ENCODE measurements at places on chromosomes 5 and 9.

- no peak for DNase-seq
Observed at GRCh38 chr5:167819406-167819805, 472.0 kb upstream of the WWC1 start.

DNA sequence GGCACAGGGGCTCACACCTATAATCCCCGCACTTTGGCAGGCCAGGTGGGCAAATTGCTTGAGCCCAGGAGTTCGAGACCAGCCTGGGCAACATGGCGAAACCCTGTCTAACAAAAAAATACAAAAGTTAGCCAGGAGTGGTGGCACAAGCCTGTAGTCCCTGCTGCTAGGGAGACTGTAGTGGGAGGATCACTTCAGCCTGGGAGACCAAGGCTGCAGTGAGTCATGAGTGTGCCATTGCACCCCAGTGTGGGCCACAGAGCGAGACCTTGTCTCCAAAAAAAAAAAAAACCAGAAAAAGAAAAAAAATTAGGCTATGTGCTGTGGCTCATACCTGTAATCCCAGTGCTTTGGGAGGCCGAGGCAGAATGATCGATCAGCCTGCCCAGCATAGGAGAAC lies 58.5 kb upstream of the EIF4EBP3 start:
- DNase-seq = no peak

- no peak for DNase-seq
Observed at GRCh38 chr9:123629531-123629930, 273.5 kb downstream of the CRB2 start.

DNA sequence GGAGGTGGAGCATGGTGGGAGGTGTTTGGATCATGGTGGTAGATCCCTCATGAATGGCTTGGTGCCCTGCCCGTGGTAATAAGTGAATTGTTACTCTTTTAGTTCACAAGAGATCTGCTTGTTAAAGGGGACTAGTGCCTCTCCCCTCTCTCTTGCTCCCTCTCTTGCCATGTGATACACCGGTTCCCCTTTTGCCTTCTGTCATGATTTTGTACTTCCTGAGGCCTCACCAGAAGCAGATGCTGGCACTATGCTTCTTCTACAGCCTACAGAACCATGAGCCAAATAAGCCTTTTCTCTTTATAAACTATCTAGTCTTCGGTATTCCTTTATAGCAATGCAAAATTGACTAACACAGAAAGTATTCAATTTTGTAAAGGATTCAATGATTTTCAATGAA lies 817.1 kb downstream of the TLR4 start:
- DNase-seq = no peak

DNA sequence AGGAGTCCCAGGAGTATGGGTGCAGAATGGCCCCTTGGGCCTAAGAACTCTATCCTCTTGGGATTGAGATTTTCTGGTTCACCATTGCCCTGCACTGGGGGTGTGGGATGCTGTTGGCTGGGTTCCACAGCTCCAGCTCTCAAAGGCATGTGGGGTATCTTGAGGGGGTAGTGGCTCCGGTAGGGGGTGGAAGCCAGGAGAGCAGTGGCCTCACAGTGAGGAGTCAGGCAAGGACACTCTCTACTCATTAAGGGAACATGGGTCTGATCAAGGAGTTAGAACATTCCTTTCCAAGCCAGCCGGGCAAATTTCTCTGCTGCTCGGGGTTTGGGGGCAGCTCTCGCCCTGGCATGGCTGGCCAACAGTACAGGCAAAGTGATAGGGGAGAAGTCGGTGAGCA lies 33.0 kb downstream of the LARP1 start:
- no peak for DNase-seq

- DNase-seq = no peak
Observed at GRCh38 chr5:645421-645820, 33.3 kb downstream of the CEP72 start.

GRCh38 chr5:134149571-134150303 lies 27.0 kb downstream of the SKP1 start:
- no peak for DNase-seq

- DNase-seq = no peak
Observed at GRCh38 chr5:133942614-133943474, 25.6 kb downstream of the C5orf15 start.

- DNase-seq = no peak
Observed at GRCh38 chr5:170468633-170469285, 35.1 kb upstream of the KCNIP1 start.

- DNase-seq = no peak
Observed at GRCh38 chr9:110371411-110372007, 33.8 kb upstream of the TXNDC8 start.

GRCh38 chr9:26975728-26976707 lies 19.8 kb downstream of the IFT74 start:
- DNase-seq = no peak

DNA sequence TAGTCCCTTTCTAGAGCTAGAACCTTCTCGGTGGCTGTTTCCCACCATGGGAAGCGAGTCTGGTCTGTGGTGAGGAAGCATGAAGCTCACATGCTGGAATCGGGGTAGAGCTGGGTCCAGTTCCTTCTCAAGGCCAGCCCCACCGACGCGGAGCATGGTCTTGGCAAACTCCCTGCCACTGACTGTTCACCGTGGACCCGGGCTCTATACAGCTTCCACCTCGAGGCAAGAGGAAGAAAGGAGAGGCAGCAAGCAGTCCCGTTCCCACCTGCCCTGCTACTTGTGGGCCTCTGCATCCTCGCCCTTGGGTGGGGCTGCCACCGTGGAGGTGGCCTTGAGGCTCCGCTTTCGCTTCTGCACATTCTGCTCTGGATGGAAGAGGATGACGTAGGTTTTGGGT lies 13.7 kb downstream of the GRM6 start:
- DNase-seq = no peak

- DNase-seq = no peak
Observed at GRCh38 chr5:40507095-40507494, 172.6 kb upstream of the PTGER4 start.

DNA sequence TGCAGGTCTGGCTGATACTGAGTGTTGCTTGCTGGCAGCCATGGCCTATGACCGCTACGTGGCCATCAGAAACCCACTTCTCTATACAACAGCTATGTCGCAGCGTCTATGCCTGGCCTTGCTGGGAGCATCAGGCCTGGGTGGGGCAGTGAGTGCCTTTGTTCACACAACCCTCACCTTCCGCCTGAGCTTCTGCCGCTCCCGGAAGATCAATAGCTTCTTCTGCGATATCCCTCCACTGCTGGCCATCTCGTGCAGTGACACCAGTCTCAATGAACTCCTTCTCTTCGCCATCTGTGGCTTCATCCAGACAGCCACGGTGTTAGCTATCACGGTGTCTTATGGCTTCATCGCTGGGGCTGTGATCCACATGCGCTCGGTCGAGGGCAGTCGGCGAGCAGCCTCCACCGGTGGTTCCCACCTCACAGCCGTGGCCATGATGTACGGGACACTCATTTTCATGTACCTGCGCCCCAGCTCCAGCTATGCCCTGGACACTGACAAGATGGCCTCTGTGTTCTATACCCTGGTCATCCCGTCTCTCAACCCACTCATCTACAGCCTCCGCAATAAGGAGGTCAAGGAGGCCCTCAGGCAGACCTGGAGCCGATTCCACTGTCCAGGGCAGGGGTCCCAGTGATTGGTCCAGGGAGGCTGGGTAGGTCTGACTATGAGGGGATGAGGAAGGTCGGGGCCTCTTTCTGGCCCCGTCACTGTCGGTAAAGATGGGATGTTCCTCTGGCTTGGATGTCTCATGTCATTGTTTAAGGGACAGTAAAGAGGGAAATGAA lies 718 bp downstream of the OR5C1 start:
- DNase-seq = no peak

DNA sequence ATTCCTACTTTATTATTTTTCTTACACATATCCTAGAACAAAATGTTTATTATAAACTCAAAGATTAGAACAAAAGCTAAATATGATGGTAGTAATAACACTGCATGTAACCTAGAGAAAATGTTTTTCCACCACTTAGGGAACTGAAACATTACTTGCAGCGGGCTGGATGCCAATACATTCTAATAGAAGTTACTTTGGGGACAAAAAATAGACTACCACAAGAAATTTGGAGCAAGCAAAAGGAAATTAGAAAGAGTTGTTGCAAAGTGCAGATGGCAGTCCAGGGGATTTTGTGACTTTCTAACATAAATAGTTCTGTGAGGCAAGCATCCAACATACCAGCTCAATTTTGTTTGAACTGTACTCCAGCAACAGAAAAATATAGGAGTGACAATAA lies 255.3 kb upstream of the GRIN3A start:
- DNase-seq = no peak

GRCh38 chr5:134500699-134501430 lies 24.6 kb upstream of the JADE2 start:
- DNase-seq = no peak

DNA sequence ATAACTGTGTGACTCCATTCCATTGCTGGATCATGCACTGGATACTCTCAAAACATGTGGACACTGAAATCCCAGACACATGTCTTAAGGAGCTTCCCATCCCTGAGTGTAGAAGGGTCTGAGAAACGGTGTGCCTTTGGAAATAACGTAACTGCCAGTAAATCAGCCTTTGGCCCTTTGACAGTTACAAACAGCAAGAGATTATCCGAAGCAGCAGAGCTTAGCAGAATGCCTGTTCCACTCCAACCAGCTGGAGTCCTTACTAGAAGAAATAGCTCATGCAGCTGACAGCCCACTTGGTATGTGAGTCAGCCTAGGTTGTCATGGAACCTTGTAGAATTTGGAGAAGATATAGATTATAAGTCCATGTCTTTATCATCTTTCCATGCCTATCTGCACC lies 7.0 kb downstream of the TMEM252 start:
- no peak for DNase-seq

DNA sequence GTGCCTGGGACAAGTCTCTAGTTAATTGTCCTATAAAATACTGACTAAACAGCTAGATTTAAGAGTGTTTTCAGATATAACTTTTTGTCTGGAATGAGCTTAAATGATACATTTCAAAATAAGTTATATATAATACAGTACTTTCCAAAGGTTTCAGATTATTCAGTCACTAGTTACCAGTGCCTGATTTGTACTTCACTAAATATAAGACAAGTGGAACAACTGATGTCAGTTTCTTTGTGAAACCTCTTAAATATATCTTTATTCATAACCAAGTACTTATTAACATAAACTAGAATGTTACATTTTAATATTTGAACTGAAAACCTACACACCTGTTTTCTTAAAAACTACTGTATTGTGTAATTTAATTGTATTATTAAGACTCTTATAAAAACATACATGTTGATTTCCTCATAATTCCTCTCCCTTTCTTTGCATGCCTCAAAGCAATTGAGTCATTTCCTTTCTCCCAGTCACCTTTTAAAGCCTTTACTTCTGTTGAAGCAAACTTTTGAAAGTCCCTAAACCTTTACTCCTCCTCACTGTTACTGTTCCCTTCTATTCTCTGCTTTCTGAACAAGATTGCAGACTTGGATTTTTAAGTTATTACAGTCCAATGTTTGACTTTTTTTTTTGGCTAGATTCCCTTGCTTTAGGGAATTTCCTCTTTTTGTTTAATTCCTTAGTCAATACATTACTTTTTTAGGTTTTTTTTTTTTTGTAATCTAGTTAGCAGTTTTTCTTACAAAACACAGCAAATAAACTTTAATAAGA lies 8.7 kb upstream of the SEMA6A start:
- no peak for DNase-seq

GRCh38 chr9:121556580-121556979 lies 56.9 kb upstream of the GGTA1 start:
- no peak for DNase-seq

- DNase-seq = no peak
Observed at GRCh38 chr9:85617141-85617670, 124.5 kb downstream of the AGTPBP1 start.

DNA sequence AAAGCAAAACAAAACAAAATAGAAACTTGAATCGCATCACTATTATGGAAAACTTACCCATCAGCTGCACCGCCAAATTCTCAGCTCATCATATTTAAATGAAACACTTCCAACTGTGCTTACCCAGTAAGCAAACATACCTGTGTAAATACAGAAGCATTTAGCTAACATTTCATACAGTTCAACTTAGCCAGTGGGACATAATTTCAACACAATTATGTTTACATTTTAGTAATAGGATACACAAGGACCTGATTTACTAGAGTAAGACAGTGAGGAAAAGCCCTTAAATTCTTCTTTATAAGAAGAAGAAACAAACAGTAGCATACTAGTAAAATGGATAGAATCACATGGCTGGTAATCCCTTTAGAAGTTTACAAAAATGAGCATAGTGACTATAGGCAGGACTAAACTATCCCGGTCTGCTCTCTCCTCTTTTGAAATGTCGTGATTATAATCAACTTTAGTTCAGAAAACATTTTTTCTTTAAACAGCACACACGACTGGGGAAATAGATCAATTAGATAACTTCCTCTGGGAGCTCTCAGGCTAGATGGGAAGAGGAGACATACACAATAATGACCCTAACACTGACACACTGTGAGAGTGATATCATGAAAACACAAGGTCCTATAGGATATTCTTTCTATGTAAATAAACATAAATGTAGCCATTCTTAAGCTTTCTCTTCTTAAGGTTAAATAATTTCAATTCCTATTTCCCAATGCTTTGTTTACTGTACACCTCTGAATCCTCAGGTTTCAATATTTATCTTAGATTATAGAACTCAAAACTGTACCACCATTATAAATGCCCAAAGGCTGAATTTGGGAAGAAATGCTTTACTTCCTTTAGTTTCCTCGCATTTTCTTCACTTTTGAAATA lies 15.9 kb upstream of the CDC20B start:
- no peak for DNase-seq

DNA sequence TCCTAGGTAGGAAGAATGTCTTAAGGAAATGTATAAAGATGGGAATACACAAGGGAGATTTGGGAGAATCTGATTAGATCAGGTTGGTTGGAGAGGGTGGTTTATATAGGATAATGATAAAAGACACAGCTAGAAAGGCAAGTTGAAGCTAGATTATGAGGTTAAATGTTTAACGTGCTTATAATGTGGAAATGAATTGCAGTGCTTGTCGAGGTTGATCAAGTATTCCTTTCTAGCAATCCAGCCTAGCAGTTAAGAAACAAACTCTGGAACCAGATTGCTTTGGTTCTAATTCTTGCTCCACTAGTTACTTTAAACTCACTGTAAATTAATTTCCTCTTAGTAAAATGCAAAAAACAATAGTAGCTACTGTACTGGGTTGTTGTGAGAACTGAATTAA lies 76.5 kb downstream of the NIPBL start:
- DNase-seq = no peak

DNA sequence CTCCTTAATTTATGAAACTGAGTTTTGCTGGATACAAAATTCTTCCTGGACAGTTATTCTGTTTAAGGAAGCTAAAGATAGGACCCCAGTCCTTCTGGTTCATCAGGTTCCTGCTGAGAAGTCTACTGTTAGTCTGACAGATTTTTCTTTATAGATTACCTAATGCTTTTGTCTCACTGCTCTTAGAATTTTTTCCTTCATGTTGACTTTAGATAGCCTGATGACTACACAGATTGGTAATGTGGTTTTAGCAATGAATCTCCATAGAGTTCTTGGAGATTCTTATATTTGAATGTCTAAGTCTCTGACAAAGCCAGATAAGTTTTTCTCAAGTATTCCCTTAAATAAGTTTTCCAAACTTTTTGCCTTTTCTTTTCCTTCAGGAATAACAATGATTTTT lies 419.7 kb downstream of the CDH10 start:
- no peak for DNase-seq

GRCh38 chr5:79200573-79201183 lies 35.3 kb upstream of the JMY start:
- DNase-seq = no peak

- no peak for DNase-seq
Observed at GRCh38 chr5:14063138-14063537, 80.0 kb upstream of the TRIO start.

- no peak for DNase-seq
Observed at GRCh38 chr9:98944057-98944733, 488 bp downstream of the COL15A1 start.

GRCh38 chr9:127159949-127160610 lies 37.6 kb upstream of the ANGPTL2 start:
- no peak for DNase-seq

GRCh38 chr9:110308633-110309038 lies 29.0 kb downstream of the TXNDC8 start:
- no peak for DNase-seq
